ENCODE measurements at places on chromosomes 2 and 18.

DNA sequence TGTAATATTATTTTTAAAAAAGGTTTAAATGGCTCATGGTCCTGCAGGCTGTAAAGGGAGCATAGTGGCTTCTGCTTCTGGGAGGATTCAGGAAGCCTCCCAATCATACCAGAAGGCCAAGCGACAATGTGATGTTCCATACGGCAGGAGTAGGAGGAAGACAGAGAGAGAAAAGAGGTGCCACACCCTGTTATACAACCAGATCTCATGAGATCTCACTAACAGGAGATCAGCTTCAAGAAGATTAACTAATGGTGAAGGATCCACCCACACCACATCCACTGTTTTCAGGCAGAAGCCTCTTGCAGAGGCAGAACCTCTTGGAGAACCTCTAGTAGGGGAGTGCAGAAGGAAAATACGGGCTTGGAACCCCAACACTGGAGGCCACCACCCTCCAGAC is 103.9 kb upstream of the TEKT4 start:
- no peak for DNase-seq

DNA sequence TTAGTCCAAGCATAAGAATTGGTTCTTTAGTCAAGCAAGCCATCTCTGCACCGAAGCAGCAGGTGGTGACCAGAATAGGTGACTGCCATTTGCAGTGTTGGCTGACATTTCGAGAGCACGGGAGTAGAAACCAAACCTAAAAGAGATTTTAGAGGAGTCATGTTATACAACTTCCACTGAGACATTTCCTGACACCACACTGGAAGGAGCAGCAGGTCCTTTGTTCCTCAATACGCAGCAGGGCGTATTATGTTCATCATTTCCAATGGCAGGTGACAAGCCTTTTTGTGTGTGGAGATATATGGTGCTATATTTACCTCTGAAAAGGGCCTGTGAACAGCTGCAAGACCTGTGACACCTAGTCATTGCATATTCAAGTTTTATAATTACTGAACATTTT is 418.8 kb upstream of the NETO1 start:
- no peak for DNase-seq

GRCh38 chr18:12679183-12679786 is 21.4 kb upstream of the SPIRE1 start:
- no peak for DNase-seq

DNA sequence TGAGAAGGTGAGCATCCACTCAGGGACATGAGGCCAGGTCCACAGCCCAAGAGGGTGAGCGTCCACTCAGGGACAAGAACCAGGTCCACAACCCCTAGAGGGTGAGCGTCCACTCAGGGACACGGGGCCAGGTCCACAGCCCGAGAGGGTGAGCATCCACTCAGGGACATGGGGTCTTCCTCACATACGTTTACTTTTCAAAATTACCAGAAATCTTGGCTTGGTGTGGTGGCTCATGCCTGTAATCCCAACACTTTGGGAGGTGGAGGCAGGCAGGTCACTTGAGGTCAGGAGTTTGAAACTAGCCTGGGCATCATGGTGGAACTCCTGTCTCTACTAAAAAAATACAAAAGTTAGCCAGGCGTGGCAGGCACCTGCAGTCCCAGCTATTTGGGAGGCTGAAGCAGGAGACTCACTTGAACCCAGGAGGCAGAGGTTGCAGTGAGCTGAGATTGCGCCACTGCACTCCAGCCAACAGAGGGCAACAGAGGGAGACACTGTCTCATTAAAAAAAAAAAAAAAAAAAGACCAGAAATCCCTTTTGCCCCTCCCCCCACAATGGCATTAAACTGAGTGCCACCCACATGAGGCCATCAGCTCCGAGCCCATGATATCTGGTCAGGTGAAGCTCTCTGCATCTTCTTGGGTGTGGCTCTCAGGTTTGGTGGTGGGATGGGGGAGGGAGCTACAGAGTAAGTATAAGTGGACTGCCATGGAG is 9.0 kb upstream of the MBP start:
- DNase-seq = no peak

- no peak for DNase-seq
These were observed at the start of gene MTX2 for GRCh38 chr2:176269319-176270099. Gene MTX2, plus strand, starts transcription at chr2:176269442. Its CDS starts 188 bp downstream, at chr2:176269630.

GRCh38 chr2:50343150-50343830 is 688.6 kb downstream of the NRXN1 start:
- no peak for DNase-seq

DNA sequence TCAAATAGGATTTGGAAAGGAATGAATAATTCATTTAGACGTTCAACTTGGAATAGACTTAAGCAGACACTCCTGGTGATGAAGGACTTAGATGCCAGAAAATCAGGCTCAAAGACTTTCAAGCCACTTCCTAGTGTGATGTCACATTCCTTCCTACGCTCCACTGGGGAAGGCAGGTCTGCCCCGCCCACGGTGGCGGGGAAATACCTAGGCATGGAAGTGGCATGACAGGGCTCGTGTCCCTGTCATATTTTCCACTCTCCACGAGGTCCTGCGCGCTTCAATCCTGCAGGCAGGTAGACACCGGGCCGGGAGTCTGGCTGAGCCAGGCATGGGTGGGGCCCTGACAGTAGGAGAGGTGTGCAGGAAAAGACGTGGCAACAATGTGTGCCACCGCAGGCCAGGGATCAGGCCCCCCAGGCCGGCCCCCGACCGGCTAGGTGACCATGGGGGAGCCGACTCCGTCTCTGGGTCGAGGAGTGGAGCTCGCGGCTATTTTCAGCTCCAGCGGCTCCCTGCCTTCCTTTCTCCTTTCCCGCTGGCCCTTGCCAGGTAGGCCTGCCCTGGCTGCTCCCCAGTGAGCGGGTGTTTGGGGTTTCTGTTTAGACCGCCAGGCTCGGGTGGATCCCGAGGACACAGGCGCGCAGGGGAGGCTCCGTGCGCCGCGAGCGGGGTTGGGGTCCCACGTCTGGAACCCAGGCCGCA is at the start of gene IL1RL2:
Gene IL1RL2 (plus strand): TSS at position 233 of the 705 bp plus-strand sequence. CDS start 845 bp downstream, outside the sequence.
- no peak for DNase-seq

GRCh38 chr2:146981921-146982320 is 862.9 kb upstream of the ACVR2A start:
- DNase-seq = no peak

DNA sequence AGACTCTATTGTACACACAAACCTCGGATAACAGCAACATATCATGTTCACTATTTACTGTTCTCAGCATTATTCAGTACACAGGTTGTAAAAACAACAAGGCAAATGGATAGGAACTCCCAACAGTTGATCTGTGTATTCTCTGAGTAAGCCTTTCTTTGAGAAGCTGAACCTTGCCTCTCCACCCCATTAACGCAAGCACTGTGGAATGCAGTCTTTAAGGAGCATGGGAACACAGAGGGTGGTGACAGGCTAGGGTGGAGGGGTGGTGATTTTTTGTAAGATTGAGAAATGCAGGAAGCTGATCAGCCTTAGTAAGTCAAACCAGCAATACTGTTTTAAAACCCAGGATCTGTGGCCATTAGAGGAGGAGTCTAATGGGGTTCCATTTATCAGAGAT is 19.6 kb upstream of the SERPINB11 start:
- DNase-seq = peak; percentile 79

- no peak for DNase-seq
These were observed 685.9 kb downstream of the ARHGAP15 start for GRCh38 chr2:143815082-143815481.

GRCh38 chr2:11872247-11872947 is 126.0 kb downstream of the LPIN1 start:
- no peak for DNase-seq

DNA sequence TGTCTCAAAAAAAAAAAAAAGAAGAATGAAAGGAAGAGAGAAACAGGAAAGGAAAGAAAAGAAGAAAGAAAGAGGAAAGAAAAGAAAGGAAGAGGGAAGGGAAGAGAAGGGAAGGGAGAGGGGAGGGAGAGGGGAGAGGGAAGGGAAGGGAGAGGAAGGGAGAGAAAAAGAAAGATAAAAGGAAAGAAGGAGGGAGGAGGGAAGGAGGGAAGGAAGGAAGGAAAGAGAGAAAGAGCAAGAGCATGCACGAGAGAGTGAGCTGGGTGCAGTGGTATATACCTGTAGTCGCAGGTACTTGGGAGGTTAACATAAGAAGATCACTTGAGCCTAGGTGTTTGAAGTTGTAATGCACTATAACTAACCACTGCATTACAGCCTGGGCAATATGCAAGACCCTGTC is 6.6 kb upstream of the BAZ2B start:
- no peak for DNase-seq

DNA sequence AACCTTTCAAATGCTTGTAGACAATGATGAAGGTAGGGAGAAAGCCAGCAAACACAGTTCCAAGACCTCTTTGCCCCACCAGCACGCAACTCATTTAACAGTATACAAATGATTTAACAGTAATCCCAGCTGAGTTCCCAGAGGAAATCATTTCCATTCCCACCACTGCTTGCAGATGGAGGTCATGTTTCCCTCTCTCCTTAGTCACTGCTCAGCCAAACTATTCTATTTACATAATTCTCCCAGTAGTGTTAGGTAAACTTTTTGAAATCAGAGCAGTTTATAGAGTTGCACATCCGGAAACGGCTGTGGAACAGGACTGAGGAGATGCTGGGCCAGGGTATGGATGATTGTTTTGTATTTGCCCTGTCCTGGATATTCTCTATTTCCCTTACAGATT is 328.5 kb downstream of the FIGN start:
- no peak for DNase-seq

- DNase-seq = peak; percentile 58
These were observed 15.6 kb upstream of the RMND5A start for GRCh38 chr2:86704459-86704971.

DNA sequence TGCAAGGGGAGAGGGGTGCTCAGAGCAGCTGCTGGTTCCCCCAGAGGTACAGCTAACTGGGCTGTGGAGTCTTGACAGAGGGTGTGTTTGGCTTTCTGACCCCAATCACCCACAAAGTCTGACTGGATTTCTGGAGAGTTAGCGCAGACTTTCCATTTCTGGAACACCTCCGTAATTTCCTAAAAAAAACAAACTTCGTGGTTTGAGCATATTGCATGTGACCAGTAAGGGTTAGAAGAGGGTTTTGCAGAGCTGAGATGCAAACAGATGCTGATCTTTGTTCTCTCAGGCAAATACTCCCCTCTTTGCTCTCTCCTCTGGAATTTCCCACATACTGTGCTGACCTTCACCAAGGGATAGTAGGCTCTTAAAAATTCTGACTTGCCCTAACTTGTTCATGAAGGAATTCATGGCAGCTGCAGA is 44.5 kb upstream of the TMEM247 start:
- DNase-seq = peak; percentile 19

- DNase-seq = no peak
These were observed 15.2 kb downstream of the NABP1 start for GRCh38 chr2:191693166-191693565.

- no peak for DNase-seq
These were observed 34.2 kb downstream of the FBXO36 start for GRCh38 chr2:229956491-229956890.

GRCh38 chr2:70981866-70982810 is 3.7 kb downstream of the ANKRD53 start:
- no peak for DNase-seq

DNA sequence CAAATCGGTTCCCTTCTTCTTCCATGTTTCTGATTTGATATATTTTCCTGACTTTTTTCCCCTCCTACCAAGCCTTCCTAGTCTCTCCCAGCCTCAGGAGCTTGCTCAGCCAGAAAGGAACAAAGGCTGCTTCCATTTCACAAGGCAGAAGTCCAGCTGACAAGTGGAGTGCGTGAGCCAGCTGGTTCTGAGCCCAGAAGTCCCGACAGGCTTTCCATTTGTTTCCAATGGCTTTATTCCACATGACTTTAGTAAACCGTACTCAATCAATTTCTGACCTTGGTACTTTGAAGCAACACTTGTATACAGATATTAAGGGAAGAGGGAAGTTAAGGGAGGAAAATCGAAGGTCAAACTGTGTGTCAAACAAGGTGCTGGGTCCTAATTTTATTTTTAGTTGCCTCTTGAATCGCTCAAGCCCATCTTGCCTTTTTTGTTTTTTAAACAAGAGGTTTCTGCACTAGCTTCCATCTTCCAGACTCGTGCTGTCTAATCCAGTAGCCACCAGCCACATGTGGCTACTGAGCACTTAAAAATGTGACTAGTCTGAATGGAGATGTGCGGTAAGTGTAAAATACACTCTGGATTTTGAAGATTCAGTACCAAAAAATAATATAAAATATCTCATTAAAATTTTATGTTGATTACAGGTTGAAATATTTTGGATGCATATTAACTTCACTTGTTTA is 36.2 kb downstream of the WIPF1 start:
- DNase-seq = no peak

GRCh38 chr2:120871016-120871635 is 135.5 kb downstream of the GLI2 start:
- no peak for DNase-seq

GRCh38 chr2:25454824-25455611 is 113.3 kb upstream of the DNMT3A start:
- no peak for DNase-seq

Data from HS-5 (cell line).